ENCODE measurements at places on chromosomes 2 and 18.
A peak's percentile ranks its signal among the peaks of the same experiment; 100 is the strongest.

- no peak for DNase-seq
Measured at GRCh38 chr2:238446371-238446770, 19.6 kb downstream of the ASB1 start.

- DNase-seq: no peak
Measured at GRCh38 chr2:95303191-95303919, 6.2 kb downstream of the KCNIP3 start.

DNA sequence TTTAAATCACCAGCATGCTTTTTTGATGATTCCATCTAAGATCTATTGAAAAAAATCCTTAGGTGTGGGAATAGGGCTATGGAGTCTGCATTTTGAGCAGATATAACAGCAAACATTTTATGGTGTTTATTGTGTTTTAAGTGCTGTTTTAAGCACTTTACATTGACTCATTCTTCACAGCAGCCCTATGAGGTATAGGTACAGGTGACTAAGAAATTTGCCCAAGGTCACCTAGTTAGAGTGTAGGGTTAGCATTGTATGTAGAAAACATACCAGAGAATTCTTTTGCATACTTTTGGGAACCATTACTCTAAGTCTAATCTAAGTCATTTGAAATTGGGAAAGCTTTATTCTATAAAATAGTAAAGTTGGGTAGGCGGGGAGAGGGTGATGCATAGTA is 31.3 kb downstream of the PPM1B start:
- DNase-seq: no peak

GRCh38 chr2:192090911-192091310 is 103.8 kb downstream of the TMEFF2 start:
- peak; percentile 5 for DNase-seq

DNA sequence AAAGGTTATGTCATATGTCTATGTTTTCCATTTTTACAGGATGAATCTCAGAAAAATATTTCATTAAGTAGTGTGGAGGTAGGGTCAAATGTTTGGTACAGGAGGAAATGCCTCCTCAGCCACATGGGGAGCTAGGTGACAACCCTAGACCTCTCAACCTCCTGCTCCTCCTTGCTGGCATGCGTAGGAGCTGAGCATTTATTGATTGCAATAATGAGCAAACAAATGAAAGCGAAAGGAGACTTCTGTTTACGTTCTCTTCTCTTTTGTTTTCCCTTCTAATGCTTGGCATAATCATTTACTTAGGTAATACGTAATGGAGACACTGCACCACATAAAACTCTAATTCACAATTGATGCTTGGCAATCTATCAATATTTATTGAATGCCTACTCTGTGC is 95.1 kb upstream of the CCBE1 start:
- no peak for DNase-seq

DNA sequence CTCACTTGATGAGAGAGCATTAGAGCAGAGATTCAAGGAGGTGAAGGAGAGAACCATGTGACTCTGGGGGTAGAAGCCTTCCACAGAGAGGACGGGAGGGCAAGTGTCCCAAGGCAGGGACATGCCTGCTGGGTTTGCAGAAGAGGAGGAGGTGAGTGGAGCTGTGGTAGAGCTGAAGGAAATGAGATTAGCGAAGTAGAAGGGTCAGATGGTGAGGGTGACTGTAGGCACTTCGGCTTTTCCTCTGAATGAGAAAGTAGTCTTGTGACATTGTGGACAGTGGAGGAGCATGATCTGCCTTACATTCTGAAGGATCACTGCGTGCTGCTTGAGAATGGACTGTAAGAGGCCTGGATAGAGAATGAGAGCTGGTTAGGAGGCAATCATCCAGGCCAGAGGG is 126.0 kb downstream of the NXPH2 start:
- no peak for DNase-seq

DNA sequence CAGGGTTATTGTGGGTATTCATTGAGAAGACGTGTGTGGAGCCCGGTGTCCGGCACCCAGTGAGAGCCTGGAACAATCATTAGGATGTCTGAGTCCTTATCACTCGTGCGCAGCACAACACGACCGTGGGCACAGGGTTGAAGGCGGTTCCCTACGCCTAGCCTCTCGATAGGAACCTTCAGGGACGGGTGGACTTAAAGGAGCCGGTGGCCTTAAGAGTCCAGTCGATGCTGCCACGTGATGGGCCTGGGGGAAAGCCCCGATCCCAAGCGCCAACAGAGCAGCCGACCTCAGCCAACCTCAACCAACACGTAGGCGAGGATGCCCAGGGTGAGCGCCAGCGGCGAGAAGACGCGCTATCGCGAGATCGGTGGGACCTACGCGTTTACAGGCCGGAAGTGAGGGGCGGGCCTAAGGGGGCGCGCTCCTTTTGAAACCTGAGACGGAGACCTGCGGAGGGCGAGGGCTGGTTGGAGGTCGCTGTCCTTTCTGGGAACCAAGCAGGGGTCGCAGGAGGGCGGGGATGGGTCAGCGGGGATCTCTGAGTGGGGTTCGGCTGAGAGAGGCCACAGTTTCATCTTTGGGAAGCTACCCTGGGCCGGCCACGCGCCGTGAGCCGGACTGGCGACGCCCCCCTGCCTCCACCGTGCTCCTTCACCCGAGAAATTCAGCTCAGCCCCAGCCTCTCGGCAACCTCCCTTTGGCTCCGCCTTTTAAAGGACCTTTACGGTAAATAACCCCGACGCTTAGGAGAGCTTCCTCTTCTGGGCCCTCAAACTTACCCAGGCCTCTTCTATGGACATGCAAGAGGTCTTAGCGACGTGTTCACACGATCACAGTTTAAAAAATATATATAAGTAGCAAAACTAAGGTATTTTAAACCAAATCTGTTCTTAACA is 28.3 kb downstream of the WNT10A start:
- peak; percentile 84 for DNase-seq

- DNase-seq: no peak
Measured at GRCh38 chr2:104804148-104804890, 49.6 kb upstream of the POU3F3 start.

DNA sequence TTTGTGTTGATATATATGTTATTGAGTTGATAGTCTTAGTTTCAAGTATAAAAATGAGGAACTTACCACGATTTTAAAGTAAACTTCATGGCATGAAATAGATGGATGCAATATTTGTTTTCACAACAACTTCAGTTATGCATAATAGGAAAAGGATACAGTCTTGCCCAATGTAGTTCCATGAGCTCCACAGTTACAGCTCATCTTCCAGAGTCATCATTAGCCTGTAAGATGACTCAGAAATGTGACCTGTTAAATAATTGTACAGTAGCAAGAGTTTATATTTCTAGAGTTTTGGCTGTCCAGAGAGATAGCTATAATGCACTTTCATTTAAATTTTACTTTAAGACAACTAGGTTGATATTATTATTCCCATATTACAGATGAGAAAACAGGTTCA is 80.9 kb upstream of the ARHGAP28 start:
- DNase-seq: peak; percentile 18

DNA sequence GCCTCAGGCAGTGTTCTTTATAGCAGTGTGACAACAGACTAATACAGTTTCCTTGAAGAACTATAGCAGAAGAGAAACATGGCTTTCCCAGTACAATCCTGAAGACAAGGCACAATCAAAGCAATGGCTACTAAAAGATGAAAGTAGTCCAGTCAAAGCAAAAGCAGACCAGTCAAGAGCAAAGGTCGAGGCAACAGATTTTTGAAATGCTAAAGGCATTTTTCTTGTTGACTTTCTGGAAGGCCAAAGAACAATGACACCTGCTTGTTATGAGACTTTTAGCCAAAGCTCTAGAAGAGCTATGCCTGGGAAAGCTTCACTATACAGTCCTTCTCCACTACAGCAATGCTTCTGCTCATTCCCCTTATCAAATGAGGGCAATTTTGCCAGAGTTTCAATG is 269.9 kb downstream of the EXOC6B start:
- DNase-seq: no peak

DNA sequence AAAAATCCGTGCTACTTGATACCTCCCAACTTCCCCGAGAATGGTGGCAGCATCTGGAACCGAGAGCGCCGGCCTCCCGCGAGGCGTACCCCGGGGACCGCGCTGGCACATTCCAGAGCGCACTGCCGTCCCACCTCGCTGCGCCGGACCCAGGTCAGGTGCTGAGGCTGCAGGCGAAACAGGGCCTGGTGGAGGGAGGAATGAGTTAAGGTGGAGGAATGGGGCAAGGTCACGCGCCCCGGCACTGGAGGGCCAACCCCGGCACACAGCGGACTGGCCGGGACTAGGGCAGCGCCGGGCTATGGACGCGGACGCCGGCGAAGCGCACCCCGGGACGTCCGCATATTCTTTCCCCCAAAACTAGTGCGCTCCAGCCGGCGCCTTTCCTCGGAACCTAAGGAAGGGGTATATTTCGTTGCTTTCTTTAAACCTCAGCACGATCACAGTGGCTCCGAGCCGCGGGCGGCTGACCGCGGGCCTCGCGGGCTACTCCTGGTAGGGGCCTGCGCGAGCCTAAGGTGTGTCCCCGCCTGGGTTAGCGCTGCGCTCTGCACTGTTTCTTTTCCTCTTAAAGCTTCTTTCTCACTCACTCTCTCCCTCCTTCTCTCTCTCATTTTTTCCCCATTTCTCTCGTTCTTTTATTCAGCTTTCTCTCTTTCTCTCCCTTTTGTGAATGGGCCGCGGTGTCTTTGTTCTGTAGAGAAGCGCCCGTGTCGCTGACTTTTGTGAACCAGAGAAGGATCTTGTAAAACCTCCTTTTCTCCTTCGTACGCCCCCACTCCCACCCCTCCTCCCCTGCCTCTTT is 2.1 kb upstream of the OTX1 start:
- DNase-seq: no peak

DNA sequence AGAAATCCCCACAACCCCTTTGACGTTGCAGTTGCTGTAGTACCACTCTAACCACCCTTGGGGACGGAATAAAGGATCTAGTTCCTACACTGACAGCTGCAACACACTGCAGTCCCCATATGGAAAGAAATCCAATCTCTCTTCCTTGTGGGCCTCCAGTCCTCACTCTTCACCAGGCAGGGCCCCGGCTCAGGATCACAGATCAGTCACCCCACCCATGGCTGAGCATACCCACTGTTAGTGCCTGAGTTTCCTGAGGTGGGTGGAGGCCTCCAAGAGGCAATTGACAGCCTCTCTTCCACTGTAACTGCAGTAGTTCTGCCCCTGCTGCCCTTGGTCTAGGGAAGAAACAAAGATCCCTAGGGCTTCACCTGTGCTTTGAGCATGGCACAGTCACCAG is 670.0 kb upstream of the CDH2 start:
- no peak for DNase-seq

DNA sequence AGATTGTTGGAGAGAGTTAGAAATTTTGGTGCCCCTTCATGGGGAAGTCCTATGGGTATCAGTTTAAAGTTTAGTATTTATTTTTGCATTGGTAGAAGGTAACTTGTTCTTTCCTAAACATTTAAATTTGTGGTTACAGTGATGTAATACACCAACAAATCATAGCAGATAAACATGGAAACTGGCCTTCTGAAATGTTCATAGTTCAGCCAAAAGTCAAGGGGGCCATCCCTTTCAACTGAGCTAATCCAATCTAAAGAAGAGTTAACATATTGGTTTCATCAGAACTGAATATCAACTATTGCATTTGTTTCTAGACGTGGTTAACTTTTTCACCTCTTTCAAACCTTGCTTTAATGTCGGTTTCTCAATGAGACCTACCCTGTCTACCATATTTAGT is 46.3 kb downstream of the PPP1R1C start:
- no peak for DNase-seq

DNA sequence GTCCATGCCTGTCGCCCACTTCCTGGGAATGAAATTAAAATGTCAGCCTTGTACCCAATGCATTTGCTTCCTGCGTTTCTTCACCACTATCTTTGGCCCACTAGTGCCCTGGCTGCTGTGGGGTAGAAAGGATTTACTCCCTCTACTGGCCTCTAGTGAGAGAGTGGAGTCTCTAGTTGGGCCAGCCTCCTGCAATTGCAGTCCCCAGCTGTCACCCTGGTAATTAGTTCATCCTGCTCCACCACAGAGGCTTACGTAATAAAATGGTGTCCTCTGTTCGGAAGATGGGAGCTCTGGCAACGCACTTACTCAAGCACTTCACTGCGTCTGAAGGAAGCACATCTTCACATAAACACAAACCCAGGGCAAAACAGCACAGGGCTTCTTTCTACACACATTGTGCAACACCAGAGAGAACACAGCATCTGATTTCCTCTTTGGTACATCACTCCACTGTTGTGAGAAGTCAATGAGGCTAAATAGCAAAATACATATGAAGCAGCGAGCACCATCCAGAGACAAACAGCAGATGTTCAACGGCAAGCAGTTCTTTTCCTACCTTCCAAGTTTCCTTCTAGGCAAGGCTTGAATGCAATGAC is 274.6 kb downstream of the LRATD1 start:
- no peak for DNase-seq

- peak; percentile 85 for DNase-seq
Measured at GRCh38 chr2:220198896-220199295, 571.5 kb downstream of the SLC4A3 start.

DNA sequence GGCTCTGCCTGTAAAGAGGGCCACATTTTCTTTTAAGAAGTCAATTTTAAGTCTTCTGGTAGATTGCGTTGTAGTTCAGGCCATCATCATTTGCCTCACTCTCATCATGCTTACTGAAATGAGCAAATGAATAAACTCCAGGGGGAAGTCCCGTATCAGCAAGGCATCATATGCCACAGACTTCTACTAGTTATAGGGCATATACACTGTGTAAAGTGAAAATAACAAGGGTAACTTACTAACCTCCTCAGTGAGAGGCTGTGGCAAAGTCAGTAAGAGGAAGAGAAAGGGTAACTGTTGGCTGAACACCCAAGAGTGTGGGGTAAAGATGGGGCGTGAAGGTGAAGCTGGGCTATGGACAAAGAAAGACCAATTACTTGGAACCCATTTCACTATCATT is 456.2 kb downstream of the SPAG16 start:
- DNase-seq: no peak

- DNase-seq: peak; percentile 88
Measured at GRCh38 chr18:7904529-7904928, 337.4 kb downstream of the PTPRM start.

DNA sequence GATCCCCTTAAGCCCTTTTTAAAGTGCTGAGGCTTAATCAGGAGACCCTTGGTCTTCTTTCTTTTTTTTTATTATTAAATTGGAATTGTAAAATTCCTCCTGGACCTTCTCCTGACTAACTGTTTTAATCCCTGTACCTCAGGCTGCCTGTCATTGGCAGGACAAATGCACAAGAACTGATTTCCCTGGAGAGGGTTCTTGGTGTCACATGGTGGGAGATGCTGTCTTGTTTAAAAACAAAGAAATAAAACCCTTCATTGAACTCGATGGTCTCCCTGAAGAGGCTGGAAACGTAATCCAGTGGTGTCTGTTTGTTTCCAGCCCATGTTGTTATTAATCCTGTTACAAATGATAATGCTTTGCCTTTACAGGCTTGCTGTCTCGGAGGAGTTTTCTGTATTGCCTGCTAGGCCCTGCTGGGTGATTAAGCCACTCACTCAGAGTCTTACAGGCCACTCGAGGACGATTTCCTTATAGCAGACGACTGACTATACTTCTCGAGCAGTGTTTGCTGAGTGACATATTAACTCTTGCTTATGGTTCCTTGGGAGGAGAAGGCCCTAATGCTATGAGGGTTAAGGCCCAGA is 100.5 kb upstream of the MGAT5 start:
- DNase-seq: no peak

GRCh38 chr18:62436636-62437234 is 86.1 kb upstream of the ZCCHC2 start:
- no peak for DNase-seq

All from EH (cell line).